ENCODE measurements at places on chromosomes 3 and 15. TPM values are rescaled to one million over a fixed set of nuclear protein-coding genes. Genes with fewer than 3 reads are reported as not detected.
A peak's percentile ranks its signal among the peaks of the same experiment; 100 is the strongest.

GRCh38 chr3:126850370-126851085, 132.4 kb upstream of the PLXNA1 start:
- no peak overlapping the region for H3K27ac ChIP-seq
- H3K4me1 ChIP-seq, result no peaks in the 10 kb centered on the region
- H3K36me3 ChIP-seq, result no peaks in the 10 kb centered on the region
- H3K4me3 ChIP-seq, result no peak overlapping the region
- DNase-seq, result no peak
- H3K27me3 ChIP-seq, result no peaks in the 10 kb centered on the region

- no peaks in the 10 kb centered on the region for H3K4me1 ChIP-seq
- H3K27me3 ChIP-seq, result no peaks in the 10 kb centered on the region
- H3K4me3 ChIP-seq, result no peak overlapping the region
- H3K27ac ChIP-seq, result no peak overlapping the region
Observed at GRCh38 chr15:75350601-75351361, 3.9 kb downstream of the NEIL1 start.

GRCh38 chr15:40062816-40063562, 24.0 kb upstream of the SRP14 start:
- H3K4me1 ChIP-seq, result peaks cover 12% of the 10 kb centered on the region
- no peak for DNase-seq
- H3K4me3 ChIP-seq, result no peak overlapping the region
- H3K36me3 ChIP-seq, result no peaks in the 10 kb centered on the region
- no peak overlapping the region for H3K27ac ChIP-seq

DNA sequence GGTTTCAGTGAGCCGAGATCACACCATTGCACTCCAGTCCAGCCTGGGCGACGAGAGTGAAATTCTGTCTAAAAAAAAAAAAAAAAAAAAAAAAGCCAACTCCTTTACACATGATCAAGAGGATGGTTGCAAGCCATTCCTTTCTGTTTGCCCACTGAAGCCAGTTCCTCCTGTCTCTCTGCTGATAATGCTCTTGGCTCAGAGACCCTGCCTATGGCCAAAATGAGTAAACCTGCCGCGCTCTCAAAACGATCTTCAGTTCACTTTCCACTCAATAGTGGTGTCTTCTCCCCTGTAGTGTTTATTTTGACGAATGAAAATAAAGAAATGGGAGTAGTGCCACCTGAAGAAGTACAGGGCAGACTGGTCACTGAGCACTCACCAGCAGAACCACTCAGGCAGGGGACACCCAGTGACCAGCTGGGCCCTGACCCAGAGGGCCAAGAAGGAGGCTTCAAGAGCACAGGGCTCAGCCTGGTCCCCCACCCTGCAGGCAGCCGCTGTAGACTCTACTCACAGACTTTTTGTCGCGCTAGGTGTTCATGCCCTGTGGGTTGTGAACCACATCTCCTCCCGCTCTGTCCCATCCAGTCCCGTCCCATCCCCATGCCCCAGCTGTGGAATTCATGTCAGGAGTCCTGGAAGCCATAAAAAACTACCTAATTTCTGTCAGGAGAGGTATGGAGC, 23.6 kb downstream of the GRAMD2A start:
- H3K36me3 ChIP-seq, result no peaks in the 10 kb centered on the region
- no peak overlapping the region for H3K4me3 ChIP-seq
- DNase-seq, result no peak
- H3K4me1 ChIP-seq, result no peaks in the 10 kb centered on the region

DNA sequence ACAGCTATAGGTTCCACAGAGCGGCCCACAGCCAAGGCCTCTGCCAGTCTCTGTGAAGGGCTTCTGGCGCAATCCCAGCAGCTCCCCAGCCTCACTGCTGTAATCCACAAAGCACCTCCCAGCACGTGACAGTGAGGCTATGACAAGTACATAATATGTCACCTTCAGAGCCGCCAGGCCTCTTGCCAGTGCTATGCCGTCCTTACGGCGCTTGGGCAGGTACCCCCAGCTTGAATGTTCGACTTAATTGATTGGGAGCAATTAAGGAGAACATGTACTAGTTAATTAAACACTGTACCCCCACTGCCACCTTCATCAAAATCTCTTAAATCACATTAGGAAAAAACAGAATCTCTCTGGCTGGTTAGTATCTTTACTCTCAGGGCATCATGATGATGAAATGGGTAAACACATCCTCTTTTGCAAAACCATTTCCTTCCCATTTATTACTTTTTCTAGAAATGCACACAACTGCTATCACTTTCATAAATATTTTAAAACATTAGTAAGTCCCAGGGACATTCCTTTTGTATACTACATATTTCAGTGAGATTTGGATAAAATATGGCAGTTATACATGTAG, 169.9 kb downstream of the XXYLT1 start:
- H3K27me3 ChIP-seq, result no peaks in the 10 kb centered on the region
- no peak overlapping the region for H3K27ac ChIP-seq
- no peaks in the 10 kb centered on the region for H3K36me3 ChIP-seq
- peak; percentile 35 for DNase-seq

GRCh38 chr3:45655906-45656305, 33.3 kb upstream of the SACM1L start:
- H3K27ac ChIP-seq, result no peak overlapping the region
- no peaks in the 10 kb centered on the region for H3K4me1 ChIP-seq
- no peaks in the 10 kb centered on the region for H3K36me3 ChIP-seq
- no peak for DNase-seq

GRCh38 chr3:67558426-67558825, 96.0 kb downstream of the SUCLG2 start:
- peak overlapping the region; percentile 21 for H3K27ac ChIP-seq
- H3K36me3 ChIP-seq, result no peaks in the 10 kb centered on the region
- no peak overlapping the region for H3K4me3 ChIP-seq
- no peaks in the 10 kb centered on the region for H3K4me1 ChIP-seq
- H3K27me3 ChIP-seq, result no peaks in the 10 kb centered on the region
- peak; percentile 21 for DNase-seq

DNA sequence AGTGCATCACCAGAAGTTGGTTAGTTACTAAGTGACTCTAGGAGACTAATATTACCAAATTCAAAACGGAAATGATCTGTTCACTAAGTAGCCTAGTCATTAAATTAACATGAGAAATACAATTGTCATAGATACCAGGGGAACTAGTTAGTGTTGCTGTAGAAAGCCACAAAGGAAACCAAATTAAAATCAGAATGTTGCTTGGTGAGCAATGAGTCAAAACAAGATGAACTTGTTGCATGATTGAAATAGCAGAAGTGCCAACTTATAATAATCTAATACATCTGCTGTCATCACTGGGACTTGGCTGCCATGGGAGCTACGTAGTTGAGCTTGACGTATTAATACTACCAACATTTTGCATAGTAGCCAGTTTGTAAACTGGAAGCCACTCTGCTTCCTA, 458.1 kb downstream of the DIPK2A start:
- no peaks in the 10 kb centered on the region for H3K4me1 ChIP-seq
- H3K27ac ChIP-seq, result no peak overlapping the region
- no peak overlapping the region for H3K4me3 ChIP-seq
- H3K36me3 ChIP-seq, result no peaks in the 10 kb centered on the region
- no peaks in the 10 kb centered on the region for H3K27me3 ChIP-seq
- no peak for DNase-seq

DNA sequence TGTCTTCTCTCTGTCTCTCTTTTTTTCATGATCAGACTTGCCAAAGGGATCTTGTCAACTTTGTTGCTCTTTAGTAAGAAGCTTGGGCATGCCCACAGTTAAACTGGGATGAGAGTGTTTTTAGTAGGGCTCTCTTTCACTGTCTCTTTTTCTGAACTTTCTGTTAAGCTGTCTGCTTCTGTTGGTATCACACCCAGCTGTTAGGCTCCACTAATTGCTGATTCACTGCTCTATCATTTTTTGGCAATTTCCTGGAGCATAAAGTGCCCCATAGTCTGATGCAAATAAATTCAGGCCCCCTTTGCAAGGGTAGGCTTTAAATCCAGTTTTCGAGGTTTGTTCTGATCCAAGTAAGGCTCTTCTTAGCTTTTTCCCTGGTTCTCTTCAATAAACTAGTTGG, 360.4 kb upstream of the ADAMTS9 start:
- H3K27me3 ChIP-seq, result no peaks in the 10 kb centered on the region
- H3K27ac ChIP-seq, result no peak overlapping the region
- H3K4me1 ChIP-seq, result no peaks in the 10 kb centered on the region

DNA sequence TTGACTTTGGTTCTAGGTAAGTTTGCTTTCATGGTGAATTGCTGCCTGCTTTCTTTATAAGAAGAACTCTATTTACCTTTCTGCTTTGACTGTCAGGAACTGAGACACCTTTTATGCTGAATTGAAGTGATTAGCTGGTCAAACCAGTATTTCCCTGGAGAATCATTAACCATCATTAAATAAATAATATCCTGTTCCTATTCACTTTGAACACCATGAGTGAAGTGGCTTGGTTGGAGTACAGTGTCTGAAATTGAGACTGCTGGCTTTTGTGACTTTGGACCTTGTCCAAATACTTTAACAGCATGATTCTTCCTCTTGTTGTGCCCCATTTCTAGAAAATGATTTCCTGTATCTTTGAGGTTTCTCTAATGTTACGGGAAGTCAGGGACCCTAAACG, 5.6 kb upstream of the TMEM62 start:
- no peak for DNase-seq
- H3K36me3 ChIP-seq, result no peaks in the 10 kb centered on the region
- H3K27me3 ChIP-seq, result no peaks in the 10 kb centered on the region
- no peak overlapping the region for H3K4me3 ChIP-seq
- no peak overlapping the region for H3K27ac ChIP-seq
- peaks cover 2% of the 10 kb centered on the region for H3K4me1 ChIP-seq

GRCh38 chr3:150742679-150743078, 20.3 kb downstream of the SIAH2 start:
- H3K27ac ChIP-seq, result peak overlapping the region; percentile 89
- no peaks in the 10 kb centered on the region for H3K27me3 ChIP-seq
- no peak overlapping the region for H3K4me3 ChIP-seq
- DNase-seq, result no peak
- peaks cover 5% of the 10 kb centered on the region for H3K36me3 ChIP-seq

DNA sequence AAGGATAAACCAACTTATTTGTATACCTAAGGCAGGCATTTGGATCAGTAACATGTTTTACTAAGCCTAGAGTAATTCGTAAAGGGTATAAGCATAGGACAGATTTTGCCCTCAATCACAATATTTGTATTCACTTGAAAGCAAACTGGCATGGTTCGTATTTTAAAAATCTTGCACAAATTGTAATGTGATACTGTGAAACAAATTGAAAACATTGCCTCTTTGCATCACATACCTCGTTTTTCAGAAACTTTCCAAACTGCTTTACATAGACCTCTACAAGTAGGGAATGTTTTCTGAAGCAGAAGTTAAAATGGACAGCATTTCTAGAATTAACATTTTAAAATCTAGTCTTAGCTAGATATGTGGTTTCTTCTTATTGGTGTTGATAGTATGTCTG, 11.6 kb downstream of the KBTBD8 start:
- H3K4me3 ChIP-seq, result no peak overlapping the region
- H3K27ac ChIP-seq, result no peak overlapping the region
- no peaks in the 10 kb centered on the region for H3K4me1 ChIP-seq

DNA sequence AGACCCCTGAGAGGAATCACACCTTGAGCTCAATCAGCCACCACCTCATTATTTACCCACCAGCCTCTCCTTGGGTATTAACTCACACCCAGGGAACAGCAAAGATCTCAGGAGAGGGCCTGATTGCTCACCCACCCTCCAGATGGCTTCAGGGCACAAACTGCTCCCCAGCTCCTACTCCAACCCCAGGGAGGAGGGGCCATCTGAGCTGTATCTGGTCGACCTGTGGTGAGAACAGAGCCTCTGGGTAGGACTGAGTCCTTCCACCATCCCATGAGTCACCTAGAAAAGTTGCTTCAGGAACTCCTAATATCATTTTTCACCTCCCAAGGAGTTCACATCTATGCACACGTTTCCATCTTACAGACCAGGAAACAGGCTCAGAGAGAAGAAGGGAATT, 44.8 kb upstream of the HES1 start:
- H3K27me3 ChIP-seq, result no peaks in the 10 kb centered on the region
- DNase-seq, result no peak
- peaks cover 15% of the 10 kb centered on the region for H3K4me1 ChIP-seq

DNA sequence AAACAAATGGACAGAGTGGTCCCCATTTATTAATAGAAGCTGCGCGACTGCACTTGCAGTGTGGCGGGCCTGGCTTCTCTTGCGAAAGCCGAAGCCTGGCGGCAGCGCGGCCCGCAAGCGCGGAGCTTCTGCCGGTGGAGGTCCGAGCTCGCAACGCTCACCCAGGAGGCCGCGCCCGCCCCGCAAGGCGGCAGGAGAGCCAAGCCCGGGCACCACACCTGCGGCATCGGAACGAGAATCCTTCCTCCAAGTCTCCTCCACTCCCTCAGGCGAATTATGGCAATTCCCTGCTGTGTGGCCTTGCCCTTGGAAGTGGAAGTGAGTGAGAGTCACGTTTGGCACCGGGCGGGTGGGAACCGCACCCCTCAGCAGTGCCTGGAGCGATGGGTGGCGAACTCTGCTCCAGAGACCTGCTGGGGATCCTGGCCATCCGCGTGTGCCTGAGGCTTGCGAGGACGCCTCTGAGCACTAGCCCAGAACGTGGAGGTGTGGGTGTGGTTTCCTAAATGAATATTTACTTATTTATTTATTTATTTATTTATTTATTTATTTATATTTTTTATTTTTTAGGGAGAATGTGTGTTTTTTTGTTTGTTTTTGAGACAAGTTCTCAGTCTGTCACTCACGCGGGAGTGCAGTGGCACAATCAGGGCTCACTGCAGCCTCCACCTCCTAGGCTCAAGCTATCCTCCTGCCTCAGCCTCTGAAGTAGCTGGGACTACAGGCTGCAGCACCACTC, 133.7 kb upstream of the UBE2E1 start:
- H3K4me3 ChIP-seq, result no peak overlapping the region
- DNase-seq, result no peak
- no peaks in the 10 kb centered on the region for H3K4me1 ChIP-seq
- H3K27me3 ChIP-seq, result no peaks in the 10 kb centered on the region

GRCh38 chr3:184825121-184825820, 13.3 kb downstream of the VPS8 start:
- no peak overlapping the region for H3K27ac ChIP-seq
- H3K4me3 ChIP-seq, result no peak overlapping the region
- H3K4me1 ChIP-seq, result peaks cover 8% of the 10 kb centered on the region

GRCh38 chr3:135989242-135989641, 23.7 kb downstream of the PPP2R3A start:
- H3K27ac ChIP-seq, result no peak overlapping the region
- H3K36me3 ChIP-seq, result no peaks in the 10 kb centered on the region
- H3K4me1 ChIP-seq, result no peaks in the 10 kb centered on the region
- no peaks in the 10 kb centered on the region for H3K27me3 ChIP-seq
- DNase-seq, result no peak
- no peak overlapping the region for H3K4me3 ChIP-seq

- no peaks in the 10 kb centered on the region for H3K27me3 ChIP-seq
- peaks cover 25% of the 10 kb centered on the region for H3K4me1 ChIP-seq
Observed at GRCh38 chr3:113249601-113250000, 38.2 kb downstream of the BOC start.

GRCh38 chr3:50453907-50454306, 49.5 kb downstream of the CACNA2D2 start:
- no peaks in the 10 kb centered on the region for H3K4me1 ChIP-seq
- no peaks in the 10 kb centered on the region for H3K27me3 ChIP-seq
- H3K36me3 ChIP-seq, result no peaks in the 10 kb centered on the region

- no peaks in the 10 kb centered on the region for H3K36me3 ChIP-seq
- H3K4me3 ChIP-seq, result no peak overlapping the region
- H3K27ac ChIP-seq, result no peak overlapping the region
Observed at GRCh38 chr15:50676799-50677483, 9.7 kb downstream of the TRPM7 start.

TMEM212 gene
- total RNA-seq, result not detected

CHRM5 gene
- not detected for total RNA-seq

VPS39 gene
- total RNA-seq, result 50.9 TPM

CCR3 gene
- total RNA-seq, result not detected

LNP1 gene
- 2.6 TPM for total RNA-seq

CCDC32 gene
- 38.7 TPM for total RNA-seq
